ENCODE measurements at places on chromosomes 1 and 21.

GRCh38 chr1:156247460-156248322 lies at the start of gene PAQR6:
Gene PAQR6 (minus strand): TSS chr1:156248056. CDS start chr1:156246731, 1,325 bp downstream.
- no peak for DNase-seq

DNA sequence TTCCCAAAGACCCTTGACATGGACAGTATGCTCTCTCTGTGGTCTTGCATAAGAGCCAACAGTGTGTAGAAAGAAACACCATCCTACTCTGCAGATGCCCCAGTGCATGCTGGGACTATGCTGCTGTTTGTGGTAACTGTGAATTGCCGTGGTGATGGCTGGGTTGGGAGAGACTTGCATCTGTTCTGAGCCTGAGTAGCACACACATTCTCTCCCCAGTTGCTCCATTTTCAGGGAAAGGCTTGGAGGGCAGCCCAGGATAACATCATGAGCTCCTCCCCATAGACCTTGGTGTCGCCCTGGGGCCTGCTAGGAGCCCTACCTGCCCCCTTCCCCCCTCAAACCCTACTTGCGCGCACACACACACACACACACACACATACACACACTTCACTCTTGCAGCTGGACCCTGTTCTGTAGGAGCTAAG lies 120.9 kb upstream of the IPO9 start:
- DNase-seq: no peak

- no peak for DNase-seq
Measured at GRCh38 chr21:37800456-37801061, 115.7 kb downstream of the KCNJ6 start.

GRCh38 chr1:164707868-164708331 lies 148.9 kb downstream of the PBX1 start:
- DNase-seq: no peak

GRCh38 chr1:78229344-78229743 lies 183.6 kb downstream of the GIPC2 start:
- no peak for DNase-seq
